ENCODE measurements at places on chromosomes 6 and 20. TPM values are rescaled to one million over a fixed set of nuclear protein-coding genes. Genes with fewer than 3 reads are reported as not detected.

Gene BPIFB4
- total RNA-seq, result not detected

Gene MUCL3
- total RNA-seq, result not detected

Gene VGLL2
- 0.12 TPM for total RNA-seq

DNA sequence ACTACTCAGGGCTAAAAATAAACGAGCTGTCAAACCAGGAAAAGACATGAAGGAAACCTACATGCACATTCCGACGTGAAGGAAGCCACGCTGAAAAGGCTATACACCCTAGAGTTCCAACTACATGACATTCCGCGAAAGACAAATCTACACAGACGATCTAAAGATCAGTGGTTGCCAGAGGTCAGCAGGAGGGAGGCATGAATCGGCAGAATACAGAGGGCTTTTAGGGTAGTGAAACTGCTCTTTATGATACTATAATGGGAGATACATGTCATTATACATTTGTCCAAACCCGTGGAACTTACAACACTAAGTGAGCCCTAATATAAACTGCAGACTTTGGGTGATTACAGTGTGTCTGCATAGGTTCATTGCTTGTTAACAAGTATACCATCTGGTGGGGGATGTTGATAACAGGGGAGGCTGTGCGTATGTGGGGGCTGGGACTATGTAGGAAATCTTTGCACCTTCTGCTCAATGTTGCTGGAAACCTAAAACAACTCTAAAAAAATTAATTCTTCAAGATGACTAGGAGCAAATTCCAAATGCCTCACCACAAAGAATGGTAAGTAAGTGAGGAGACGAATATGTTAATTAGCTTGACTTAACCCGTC, 132.2 kb upstream of the CDH4 start:
- no peak for DNase-seq

DNA sequence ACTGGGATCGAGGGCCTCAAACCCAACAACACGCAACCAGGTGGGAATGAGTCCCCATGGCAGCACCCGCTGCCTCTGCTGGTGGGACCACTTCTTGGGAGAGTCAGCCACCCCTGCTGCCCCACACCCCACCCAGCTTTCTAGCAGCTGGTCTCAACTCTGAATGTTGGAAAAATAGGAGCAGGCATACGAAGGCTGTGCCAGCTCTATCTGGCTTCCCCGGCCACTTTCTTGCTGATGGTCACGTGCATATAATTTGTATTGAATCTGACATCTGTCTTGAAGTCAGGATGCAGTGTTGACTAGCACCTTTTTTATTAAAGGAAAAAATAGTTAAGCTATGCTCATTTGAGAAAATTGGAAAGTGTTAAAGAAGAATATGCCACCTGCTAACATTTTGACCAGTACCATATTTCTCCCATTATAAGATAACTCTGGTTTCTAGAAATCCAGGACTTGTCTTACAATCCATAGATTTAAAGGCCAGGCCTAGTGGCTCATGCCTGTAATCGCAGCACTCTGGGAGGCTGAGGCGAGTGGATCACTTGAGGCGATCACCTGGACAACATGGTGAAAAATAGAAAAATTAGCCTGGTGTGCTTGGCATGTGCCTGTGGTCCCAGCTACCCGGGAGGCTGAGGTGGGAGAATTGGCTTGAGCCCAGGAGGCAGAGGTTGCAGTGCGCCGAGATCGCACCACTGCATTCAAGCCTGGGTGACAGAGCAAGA, 26.9 kb upstream of the MAPRE1 start:
- no peak for DNase-seq

GRCh38 chr20:63117151-63117550, 98.8 kb downstream of the YTHDF1 start:
- no peak for DNase-seq
